Gastrocnemius medialis (tissue), 4 donors: ENCODE measurements at places on chromosomes 5 and 9.

DNA sequence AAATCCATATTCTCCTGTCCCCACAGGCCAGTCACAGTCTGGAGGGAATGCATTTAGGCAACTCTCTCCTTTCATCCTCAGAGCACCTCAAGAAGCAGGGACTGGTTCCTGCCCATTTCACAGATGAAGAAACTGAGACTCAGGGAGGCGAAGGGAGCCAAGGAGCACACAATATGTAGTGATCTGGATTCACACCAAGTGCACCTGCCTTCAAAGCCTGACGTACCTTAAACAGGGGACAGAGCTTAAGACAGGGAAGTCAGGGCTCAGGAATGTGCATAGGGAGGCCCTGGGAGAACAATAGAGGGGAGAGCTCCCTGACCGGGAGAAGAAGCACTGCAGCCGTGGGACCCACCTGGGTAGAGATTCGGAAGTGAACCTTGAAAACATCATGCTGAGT lies 83.0 kb downstream of the GABBR2 start:
- no peak for DNase-seq

- no peak for DNase-seq
Measured at GRCh38 chr9:94973451-94973941, 247.0 kb downstream of the AOPEP start.

- DNase-seq = no peak
Measured at GRCh38 chr9:106947106-106947900, 84.3 kb downstream of the ZNF462 start.

- peak; percentile 22 for DNase-seq
Measured at GRCh38 chr5:73419465-73420390, 28.8 kb downstream of the FOXD1 start.

- DNase-seq = peak; percentile 39
Measured at GRCh38 chr5:39080597-39081204, 6.5 kb upstream of the RICTOR start.

DNA sequence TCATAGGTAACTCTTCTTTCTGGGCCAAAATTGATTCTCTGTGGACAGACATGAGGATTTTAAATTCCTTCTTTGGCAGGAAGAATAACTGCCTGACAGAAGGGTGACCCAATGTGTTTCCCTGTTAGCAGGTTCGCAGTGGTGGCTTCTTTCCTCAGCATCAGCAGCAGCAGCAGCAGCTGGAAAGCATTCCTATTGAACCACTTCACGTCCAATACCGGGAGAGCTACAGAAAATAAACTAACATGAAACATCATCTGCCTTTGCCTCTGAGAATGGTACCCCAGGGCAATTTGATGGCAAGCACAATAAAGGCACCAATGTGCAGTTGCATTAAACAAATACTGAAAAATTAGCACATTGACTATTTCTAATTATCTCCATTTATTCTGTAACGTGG lies 214.5 kb downstream of the TMEM167A start:
- no peak for DNase-seq

- no peak for DNase-seq
Measured at GRCh38 chr5:57505272-57506200, 22.9 kb upstream of the ACTBL2 start.

DNA sequence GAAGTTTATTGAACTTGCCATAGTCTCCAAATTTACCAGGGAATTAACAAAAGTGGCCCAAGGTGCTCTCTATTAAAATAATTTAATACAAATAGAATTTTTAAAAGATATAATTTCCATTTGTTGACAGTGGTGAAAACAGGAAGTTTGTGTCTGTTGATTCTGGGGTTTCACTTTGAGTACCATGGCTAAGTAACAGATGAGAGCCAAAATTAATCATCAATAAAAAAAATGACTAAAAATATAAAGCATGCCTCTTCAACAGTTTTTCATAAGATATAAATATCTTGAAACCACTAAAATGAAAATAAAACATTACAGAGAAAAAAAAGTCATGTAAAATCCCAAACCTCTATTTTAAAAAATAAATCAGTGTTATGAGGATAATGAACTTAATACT lies 49.8 kb downstream of the SGCD start:
- DNase-seq = no peak

GRCh38 chr9:120724757-120725400 lies 10.6 kb upstream of the MEGF9 start:
- DNase-seq = no peak

DNA sequence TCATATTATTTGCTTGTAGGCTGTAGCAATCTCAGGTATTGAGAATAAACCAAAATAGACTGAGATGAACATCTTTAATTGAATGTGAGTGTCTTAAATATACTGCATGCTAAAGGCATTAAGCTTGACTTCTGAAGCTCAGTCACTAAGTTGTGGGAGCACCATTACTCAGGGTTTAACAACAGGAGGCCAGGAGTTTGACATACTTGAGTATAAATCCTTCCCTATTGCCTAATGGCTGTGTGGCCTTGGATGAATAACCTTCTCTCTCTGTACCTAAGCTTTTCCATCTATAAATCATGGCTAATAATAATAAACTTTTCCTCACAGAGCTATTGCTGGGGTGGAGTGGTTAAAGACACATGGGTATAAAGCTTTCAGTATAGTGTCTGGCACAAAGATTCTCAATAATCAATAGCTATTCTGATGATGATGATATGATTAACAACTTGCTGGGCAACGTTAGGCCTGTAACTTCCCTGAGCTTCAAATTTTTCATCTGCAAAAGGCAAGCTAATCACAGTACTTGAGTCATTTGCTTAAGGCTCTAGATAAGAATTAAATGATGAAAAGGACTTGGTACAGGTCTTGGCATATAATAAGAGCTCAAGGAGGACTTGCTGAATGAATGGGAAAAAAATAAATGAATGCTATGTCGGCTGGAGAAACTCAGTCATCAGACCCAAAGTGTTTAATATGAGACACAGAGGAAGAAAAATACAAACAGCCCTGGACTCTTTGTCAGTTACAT lies 174.0 kb upstream of the IL12B start:
- no peak for DNase-seq

- DNase-seq = no peak
Measured at GRCh38 chr9:3180696-3181048, 336.8 kb upstream of the PUM3 start.

GRCh38 chr9:123011878-123012528 lies 21.5 kb upstream of the GPR21 start:
- no peak for DNase-seq

GRCh38 chr5:170302653-170303501 lies 5.3 kb upstream of the LCP2 start:
- no peak for DNase-seq

GRCh38 chr9:34563262-34563661 lies 26.3 kb downstream of the CNTFR start:
- DNase-seq = no peak

DNA sequence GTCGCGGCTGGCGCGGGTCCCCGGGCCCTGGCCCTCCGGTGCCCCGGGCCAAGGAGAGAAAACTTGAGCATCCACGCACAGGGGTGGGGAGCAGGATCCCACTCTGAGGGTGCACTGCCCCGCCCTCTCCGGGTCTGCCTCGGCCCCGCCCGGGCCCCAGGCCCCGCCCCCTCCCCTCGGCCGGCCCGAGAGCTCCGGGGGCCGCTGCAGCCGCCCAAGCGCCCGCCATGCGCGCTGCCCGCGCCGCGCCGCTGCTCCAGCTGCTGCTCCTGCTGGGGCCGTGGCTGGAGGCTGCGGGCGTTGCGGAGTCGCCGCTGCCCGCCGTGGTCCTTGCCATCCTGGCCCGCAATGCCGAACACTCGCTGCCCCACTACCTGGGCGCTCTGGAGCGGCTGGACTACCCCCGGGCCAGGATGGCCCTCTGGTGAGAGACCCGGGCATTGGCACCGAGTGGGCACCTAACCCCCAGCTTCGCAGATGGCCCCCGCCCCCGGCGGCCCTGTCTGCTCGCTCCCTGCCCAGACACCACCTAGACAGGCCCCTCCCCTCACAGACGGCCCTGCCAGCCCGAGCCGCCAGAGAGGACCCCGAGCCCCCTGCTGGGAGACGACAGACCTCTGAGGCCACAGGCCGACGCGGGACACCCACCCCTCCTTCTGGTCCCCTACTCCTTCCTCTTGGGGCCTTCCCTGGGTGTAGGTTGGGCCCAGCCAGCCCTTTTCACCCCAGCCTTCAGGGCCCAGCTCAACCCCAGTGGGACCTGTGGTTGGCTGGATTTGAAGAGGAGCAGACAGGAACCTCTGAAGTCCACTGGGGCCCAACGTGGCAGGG lies at the start of gene CERCAM:
Gene CERCAM, plus strand, starts transcription at position 207 of the 831 bp plus-strand sequence. Its CDS starts 21 bp downstream, at position 228.
- DNase-seq = no peak

GRCh38 chr9:126442636-126443035 lies 116.0 kb downstream of the MVB12B start:
- no peak for DNase-seq

DNA sequence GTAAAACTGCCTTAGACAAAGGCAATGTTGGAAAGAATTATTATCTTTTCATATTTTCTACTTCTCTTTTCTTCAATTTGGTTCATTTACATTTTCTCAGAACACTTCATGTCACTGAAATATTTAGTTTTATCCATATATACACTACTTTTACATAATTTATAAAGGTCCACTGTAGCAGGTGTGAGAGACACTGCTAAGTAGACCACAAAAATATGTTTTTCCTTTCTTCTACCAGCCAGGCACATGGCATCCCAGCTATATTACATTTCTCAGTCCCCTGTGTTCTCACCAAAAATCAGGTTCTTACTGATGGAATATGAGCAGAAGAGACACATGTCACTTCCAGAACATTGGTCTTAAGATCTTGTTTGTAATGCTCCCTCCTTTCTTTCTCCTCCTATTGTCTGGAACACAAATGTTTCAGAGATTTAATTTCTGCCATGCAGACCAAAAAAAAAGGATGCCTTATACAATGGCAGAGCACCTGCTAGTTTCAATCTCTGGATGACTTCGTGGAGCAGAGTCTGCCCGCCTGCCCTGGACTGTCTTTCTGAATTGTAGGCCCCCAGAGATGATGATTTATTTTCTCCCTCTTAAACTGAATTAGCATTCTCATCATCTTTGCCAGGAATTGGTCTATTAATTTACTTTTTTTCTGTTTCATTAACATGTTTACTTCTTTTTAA lies 125.4 kb upstream of the ACOT12 start:
- no peak for DNase-seq

- no peak for DNase-seq
Measured at GRCh38 chr5:34706084-34706483, 50.0 kb downstream of the RAI14 start.

DNA sequence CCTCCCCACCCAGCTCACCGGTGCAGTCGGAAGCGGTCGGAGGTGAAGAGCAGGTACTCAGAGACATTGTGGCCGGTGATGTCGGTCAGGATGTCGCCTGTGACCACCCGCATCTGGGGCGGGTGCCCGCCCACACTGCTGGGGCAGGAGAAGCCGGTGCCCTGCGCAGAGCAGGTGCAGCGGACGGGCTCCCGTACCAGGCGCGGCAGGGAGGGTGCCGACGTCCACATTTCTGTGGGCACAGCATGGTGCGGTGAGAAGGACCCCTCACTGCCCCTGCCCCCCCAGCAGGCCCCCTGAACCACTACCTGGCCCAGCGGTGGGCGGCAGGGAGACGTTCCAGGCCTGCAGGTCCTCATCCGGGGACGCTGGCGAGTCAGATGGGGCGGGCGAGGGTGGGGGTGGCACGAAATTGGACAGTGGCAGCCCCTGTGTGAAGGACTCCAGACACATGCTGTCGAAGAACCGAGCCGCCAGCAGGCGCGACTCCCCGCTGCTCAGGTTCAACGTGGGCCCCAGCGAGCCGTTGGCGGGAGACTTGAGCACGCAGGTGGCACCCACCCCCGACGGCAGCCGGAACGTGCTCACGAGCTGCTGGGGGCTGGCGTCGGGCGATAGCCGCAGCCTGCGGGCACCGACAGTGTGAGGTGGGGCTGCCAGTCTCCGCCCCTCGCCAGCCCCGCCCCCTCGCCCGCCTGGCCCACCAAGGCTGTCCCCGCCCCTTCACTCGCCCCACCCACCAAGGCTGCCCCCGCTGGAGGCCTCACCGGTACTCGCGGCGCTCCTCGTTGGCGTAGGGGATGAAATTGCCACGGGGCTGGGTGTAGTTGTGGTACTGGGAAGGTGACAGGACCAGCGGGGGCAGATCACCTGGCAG lies 15.1 kb downstream of the ABCA2 start:
- DNase-seq = no peak

- no peak for DNase-seq
Measured at GRCh38 chr5:172097356-172097755, 90.7 kb downstream of the STK10 start.

DNA sequence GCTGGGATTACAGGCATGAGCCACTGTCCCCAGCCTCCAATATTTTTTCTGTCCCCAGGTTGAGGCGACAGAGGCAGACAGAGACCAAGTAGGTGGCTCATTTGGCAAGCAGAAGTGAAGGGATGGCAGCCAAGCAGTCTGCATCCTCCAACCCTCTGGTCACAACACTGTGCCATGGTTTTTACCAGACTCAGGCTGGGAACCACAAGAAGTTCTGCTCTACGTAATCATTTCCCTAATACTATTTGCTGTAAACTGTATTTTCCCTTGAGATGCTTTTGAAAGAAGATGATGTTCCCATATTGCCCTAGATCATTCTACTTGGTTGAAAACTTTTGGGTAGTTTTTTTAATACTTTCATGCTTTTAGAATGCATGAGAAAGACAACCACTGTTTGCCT lies 40.5 kb downstream of the PTTG1 start:
- no peak for DNase-seq
